GM12878 (cell line): ENCODE measurements at places on chromosomes 7 and 10.
A peak's percentile ranks its signal among the peaks of the same experiment; 100 is the strongest.

- no peak for DNase-seq
Observed at GRCh38 chr7:80520199-80520598, 8.3 kb upstream of the GNAT3 start.

DNA sequence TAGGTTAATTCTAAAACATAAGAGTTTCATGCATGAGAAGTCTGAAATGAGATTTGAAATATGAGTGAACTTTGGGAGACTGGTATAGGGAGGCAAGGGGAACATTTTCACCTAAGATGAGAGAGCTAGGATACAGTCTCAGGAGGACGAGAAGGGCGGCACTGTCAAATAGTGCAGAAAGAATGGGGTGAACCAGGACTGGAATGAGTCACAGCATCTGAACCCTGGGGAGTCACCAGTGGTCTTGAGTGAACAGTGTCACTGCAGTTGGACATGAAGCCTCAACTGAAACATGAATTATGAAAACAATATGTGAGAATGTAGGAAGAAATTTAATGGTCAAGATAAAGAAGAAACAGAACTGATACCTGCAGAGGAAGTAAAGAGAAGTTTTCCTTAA is 33.8 kb downstream of the GNG11 start:
- DNase-seq: peak; percentile 19

DNA sequence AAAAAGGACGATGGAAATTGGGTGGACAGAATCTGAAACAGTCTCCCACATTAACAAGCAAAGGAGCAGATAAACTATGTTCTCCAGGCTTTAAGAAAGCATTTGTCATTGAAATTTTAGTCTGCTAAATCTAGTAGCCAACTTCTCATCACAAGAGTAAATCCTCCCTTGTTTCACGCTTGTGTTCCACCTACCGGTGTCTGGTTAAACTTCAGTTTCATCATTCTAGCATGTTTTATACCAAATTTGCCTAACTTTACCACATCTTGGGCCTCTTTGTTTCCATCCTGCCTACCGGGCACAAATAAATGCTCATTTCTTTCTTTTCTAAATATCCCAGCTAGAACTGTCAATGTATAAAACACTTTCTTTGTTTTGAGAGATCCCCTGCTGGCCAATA is 5.8 kb downstream of the LIPA start:
- DNase-seq: no peak

GRCh38 chr7:922334-923107 is 32.0 kb downstream of the ADAP1 start:
- no peak for DNase-seq

- no peak for DNase-seq
Observed at GRCh38 chr10:43931308-43931930, 282.7 kb upstream of the ZNF32 start.

DNA sequence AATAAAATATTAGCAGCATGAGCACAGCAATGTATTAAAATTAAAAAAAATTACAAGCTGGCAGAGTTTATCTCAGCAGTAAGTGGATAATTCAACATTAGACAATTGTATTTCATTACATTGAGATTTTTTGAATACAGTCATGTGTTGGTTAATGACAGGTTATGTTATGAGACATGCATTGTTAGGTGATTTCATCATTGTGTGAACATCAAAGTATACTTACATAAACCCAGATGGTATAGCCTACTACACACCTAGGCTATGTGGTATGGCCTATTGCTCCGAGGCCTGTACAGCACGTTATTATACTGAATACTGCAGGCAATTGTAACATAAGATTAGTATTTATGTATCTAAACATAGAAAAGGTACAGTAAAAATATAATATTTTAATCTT is 29.7 kb downstream of the CCDC6 start:
- DNase-seq: no peak

GRCh38 chr7:108367946-108368345 is 88.3 kb downstream of the NRCAM start:
- DNase-seq: no peak

GRCh38 chr10:48803801-48804584 is 119.3 kb downstream of the WDFY4 start:
- no peak for DNase-seq

DNA sequence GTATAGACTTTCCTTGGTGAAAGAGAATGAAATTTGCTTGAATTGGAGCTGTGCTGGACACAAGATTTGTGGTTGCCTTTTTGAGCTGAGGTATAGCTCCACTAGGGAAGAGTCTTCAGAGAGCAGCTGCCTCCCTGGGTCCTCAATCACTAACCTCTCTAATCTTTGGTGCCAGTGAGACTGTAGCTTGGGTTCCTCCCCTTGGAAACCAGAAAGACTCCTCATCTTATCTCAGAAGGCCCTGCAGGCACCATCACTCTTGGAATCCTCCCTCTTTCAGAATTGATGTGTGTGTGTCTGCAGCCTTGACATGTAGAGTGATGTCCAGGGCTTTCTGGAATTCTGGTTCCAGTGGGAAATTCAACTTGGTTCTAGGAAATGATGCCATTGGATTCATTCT is 426.5 kb downstream of the RPS24 start:
- DNase-seq: no peak

- no peak for DNase-seq
Observed at GRCh38 chr10:59898125-59898835, 8.1 kb downstream of the CCDC6 start.

- DNase-seq: no peak
Observed at GRCh38 chr10:73911553-73912004, 647 bp downstream of the PLAU start.

GRCh38 chr10:66257801-66258200 is 668.0 kb upstream of the LRRTM3 start:
- no peak for DNase-seq

- DNase-seq: no peak
Observed at GRCh38 chr7:27210441-27211083, 10.7 kb upstream of the HOXA13 start.

- DNase-seq: no peak
Observed at GRCh38 chr10:72184156-72184555, 31.7 kb upstream of the ANAPC16 start.

DNA sequence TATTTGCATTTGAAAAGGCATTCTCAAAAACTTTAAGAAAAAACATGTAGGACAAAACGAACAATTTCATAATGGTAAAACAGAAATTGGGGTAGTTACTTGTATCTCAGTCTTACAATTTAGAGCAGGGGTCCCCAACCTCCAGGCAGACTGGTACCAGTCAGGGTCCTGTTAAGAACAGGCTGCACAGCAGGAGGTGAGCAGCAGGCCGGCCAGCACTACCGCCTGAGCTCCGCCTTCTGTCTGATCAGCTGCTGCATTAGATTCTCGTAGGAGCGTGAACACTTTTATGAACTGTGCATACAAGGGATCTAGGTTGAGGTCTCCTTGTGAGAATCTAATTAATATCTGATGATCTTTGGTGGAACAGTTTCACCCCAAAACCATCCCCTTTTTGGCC is 77.3 kb downstream of the SEMA3A start:
- no peak for DNase-seq

GRCh38 chr7:143015084-143015483 is 11.8 kb downstream of the OR9A2 start:
- DNase-seq: peak; percentile 5

DNA sequence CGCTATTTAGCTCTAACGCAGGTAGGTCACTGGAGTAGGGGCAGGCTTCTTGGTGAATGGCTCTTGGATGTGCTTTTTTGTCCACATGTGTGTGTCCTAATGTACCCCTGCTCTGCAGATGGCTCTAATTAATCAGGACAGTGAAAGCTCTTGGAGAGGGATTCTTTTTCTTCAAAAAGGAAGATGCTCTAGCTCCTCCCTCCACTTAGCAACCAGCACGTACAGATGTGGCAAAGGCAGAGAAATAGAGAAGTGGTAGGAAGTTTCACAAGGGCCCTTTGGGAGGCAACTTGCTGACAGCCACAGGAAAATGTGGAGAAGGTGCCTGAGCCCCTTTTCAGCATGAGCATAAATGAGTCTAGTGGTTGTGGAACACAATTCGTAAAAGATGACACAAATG is 221.7 kb downstream of the PLXNA4 start:
- DNase-seq: no peak

DNA sequence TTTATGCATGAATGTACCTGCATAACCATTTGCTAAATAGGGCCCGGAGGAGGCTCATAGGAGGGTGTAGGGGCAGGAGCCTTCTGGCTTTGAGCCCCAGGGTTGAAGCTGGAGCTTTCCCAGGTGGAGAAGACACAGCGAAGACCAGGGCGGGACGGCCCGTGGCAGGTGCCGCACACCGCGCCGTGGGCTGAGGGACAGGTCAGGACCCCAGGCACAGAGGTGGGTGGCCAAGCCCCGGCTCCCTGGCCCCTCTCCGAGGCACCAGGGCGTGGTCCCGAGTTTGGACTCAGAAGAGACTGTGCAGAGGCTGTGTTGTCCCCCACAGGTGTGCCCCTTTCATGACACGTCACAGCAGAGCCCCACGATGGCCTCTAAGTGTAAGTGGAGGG is 56.5 kb downstream of the PWWP2B start:
- no peak for DNase-seq

DNA sequence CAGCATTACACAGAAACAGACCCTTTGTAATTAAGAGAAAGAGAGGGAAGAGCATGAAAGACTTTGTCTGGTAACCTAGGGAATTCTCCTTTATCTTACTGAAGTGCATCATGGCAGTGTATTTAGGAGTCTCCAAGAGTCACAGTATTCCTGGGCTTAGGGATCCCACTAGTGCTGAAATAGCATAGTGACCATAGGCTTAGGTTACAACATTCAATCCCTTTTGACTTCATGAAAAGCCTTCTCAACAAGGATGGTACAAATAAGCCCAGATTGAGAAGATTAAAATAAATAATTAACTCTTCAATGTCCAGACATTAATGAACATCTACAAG is 76.5 kb downstream of the SNX13 start:
- DNase-seq: no peak

DNA sequence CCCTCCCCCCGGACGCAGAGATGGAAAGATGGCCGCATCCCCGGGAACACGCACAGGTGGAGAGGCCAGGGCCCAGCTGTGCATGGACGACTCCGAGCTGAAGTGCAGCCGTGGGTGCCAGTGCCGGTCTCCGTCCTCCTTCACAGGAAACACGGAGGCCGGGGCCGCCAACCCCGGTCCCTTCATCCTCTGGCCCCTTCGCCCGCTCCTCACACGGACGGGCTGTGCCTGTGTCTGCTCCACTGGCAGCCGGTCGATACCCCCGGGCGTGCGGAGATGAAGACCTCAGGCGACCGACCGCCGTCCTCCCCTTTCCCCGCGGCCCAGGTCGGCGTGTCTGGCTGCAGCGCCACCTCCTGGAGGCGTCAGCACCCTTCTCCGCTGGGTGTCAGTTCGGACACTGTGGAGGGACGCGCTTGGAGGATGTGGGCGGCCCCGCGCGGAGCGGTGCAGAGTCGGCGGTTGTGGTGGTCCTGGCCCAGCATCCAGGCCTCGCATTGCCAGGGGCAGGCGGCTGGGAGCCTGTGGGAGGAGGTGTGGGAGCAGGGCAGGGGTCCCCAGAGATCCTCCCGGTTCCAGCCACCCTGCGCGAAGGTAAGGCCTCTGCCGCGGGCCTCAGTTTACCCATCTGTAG is 9.9 kb downstream of the ZNF511 start:
- DNase-seq: no peak
